PC-3 (cell line): ENCODE measurements at places on chromosomes 6 and 20. TPM values are rescaled to one million over a fixed set of nuclear protein-coding genes. Genes with fewer than 3 reads are reported as not detected.

Gene WASF1
- total RNA-seq, result 3.0 and 15.8 TPM in 2 replicates

Gene COL20A1
- not detected in 2 replicates for total RNA-seq

Gene KCNK5
- total RNA-seq, result 3.2 and 3.5 TPM in 2 replicates

Gene HTR1E
- total RNA-seq, result not detected in 2 replicates

Gene EEF1A2
- 463 and 559 TPM in 2 replicates for total RNA-seq

Gene SLC24A3
- total RNA-seq, result 0.11 TPM in 1 of 2 replicates, not detected in the other
